CD4-positive, alpha-beta memory T cell (primary cell): ENCODE measurements at places on chromosomes 12 and 14. TPM values are rescaled to one million over a fixed set of nuclear protein-coding genes. Genes with fewer than 3 reads are reported as not detected.
A peak's percentile ranks its signal among the peaks of the same experiment; 100 is the strongest.

DNA sequence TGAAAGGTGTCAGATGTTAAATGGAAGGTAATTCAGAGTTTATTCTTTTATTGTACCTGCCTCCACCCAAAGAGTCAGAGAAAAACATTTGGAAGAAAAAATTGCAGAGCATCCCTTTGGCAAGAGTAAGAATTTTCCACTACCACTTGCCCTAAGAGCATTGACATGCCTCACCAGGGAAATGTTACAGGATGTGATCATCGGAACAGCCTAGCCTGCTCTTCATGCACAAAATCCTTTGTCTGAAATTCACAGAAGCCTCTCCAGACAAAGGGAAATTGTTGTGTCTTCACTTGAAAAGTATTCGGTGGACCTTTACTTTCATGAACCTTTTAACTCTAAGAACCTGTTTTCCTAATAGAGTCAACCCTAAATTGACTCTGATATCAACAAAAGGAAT, 36.9 kb downstream of the ATP2A2 start:
- no peak for DNase-seq

DNA sequence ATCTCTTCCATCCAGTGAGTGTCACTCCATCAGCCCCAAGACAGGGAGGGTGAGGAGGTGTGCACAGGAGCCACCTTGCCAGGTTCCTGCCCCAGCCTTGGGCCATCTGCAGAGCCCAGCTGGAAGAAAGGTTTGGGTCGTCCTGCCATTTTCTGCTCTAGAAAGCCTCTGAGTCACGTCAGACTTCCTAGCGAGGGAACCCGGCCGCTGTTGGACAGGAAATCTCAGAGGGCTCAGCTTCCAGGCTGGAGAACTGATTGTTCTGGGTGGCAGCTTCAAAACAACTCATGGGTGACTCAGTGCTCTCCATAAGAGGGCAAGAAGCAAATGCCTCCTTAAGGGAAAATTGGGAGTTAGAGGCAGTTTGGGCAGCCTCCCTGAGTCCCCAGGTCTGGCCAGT, 16.6 kb downstream of the HIP1R start:
- DNase-seq = no peak

DNA sequence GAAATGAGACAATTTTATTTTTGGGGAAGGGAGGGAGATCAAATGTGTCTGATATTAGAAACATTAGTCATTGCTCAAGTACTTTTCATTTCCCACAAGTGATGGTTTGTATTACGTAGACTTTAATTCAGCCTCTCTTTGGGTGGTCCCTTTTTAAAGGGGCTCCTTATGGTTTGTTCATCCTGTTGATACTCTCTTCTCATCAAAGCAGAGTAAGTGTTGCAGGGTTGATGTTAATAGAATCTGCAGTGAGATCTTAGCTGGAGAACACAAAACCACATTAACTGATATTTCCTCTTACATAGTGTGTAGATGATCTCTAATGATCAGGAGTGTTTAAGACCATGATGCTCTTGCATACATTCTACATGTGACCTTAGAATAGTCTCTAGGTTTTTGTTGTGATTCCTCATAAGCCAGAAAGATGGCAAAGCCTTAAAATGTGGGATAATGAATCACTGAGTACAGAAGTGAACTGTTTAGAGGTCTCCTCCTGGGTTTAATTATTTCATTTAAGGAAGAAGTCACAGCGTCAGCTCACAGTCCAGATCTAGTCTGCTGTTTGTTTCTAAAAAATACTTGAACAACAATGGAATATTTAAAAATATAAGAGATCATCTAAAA, 87.4 kb upstream of the PTPRR start:
- no peak for DNase-seq

- DNase-seq = peak; percentile 32
These were observed 40.2 kb upstream of the FBRSL1 start for GRCh38 chr12:132449565-132450417.

MYF5 gene
- not detected for polyA plus RNA-seq
